Esophagus mucosa (tissue), 1 donor: ENCODE measurements at places on chromosomes 2 and 18.

- ATAC-seq: no peak
These were observed 209.2 kb downstream of the ICOS start for GRCh38 chr2:204145791-204146190.

DNA sequence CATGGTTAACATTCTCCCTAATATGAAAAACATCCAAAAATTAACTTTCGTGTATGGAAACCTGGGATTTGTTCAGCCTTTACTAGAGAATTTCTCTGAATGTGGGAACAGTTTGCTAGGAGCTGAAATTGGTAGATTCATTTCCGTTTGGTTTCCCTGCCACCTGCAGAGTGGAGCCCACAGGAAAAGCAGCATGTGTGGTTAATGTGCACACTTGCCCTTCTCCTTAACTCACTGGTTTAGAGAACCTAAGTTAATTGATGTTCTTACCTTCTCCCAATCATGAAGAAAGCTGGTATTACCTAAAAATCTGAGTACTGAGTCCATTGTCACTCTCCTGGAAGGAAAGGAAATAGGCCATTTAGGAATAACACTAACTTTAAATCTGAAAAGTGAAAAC, 37.6 kb upstream of the ASXL3 start:
- no peak for ATAC-seq

GRCh38 chr2:126856403-126856802, 42.3 kb upstream of the TEX51 start:
- ATAC-seq: no peak

GRCh38 chr2:201977651-201978050, 56.0 kb upstream of the FZD7 start:
- ATAC-seq: no peak

- ATAC-seq: no peak
These were observed 55.8 kb downstream of the ST6GAL2 start for GRCh38 chr2:106830191-106830590.

DNA sequence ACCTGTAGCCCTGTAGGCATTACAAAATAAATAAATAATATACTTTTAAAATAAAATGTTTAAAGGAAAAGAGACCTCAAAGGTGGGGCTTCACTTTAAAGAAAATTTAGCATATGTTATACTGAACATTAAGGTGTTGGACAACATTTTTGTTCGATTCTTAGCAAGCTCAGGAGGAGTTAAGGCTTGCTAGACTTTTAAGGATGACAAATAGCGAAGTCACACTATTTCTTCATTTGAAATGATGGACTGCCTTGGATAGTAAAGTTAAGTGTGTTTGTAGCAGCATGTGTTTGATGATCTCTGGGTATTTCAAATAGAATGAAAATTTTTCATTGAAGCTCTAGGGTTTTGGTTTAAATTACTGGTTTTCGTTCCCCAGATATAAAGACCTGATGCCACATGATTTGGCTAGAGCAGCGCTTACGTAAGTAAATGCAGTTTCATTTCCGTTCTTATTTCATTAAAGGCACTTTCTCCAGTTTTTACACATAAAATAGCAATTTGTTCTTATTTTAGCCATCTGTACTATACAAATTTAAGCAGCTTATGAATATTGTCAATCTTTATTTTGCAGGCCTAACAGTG, 24.9 kb downstream of the HADHB start:
- peak; percentile 55 for ATAC-seq

- no peak for ATAC-seq
These were observed 631.5 kb downstream of the SUCLG1 start for GRCh38 chr2:83827618-83828017.

GRCh38 chr2:191758518-191759507, 80.9 kb downstream of the NABP1 start:
- ATAC-seq: peak; percentile 98

DNA sequence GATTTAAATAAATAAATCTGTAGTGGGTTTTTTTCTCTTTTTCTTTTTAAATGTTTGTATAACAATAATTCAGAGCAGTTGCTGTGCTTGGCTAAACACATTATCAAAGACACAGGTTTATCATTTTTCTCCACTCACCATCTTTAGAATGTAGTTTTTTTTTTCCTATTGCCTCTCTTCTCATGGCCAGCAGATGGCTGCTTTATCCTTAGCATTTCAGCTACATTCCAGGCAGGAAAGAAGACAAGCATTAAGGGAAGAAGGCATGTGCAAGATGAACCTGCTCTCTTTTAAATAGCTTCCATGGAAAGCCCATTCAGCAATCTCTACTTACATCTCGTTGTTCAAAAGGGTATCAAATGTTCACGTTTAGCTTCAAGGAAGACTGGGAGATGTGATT, 42.6 kb downstream of the ARHGAP15 start:
- ATAC-seq: no peak

GRCh38 chr2:61220768-61221167, 58.8 kb downstream of the C2orf74 start:
- no peak for ATAC-seq

DNA sequence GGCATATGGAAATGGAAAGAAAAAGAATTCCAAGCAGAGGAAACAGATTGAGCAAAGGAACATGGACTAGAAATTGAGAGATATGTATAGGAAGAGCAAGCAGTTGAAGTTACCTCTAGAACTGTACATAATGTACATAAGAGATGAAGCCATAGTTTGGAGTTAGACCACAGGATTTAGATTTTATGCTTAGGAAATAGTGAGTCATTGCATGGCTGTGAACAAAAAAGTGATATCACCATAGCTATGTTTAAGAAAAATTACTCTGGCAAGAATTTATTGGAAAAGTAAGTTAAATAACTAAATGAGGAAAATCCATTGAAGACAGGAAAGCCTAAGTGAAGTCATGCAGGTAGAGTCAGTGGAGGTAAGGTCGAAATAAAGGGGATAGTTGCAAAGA, 99.4 kb upstream of the GALNT5 start:
- no peak for ATAC-seq

DNA sequence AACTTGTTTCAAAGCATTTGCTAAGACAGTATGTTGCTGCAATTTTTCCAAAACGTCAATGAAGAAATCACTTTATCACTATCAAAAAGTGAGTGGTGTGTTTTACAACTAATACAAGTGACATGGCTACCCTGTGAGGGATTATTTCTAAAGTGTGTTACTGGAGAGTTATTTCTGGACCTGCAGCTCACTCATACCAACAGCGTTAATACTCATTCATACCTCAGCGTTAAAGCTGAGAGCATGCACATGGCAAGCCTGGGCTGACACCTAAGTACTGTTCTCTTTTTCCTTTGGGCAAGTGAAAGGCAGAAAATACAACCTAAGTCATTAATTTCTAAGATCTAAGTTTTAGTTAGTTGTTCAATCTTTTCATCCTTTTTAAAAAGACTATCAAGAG, 13.0 kb upstream of the MRPL19 start:
- no peak for ATAC-seq

DNA sequence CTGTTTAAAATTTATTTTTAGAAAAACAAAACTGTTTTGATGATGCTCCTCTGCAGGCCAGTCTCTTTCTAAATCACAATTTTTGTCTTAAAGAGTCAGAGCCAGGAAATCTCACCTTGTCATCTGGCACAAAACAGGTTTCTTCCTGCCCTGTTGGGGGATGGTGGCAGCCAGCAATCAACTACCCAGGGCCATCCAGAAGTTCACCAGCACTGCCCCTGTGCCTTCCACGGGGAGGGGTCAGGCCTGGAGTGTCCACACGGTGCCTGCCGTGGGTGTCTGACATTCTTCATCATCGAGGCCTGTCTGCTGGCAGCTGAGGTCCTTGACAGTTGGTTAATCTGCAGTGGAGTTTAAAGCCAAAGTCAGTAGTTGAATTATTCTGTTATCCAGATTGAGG, 40.0 kb upstream of the BMP10 start:
- ATAC-seq: no peak

GRCh38 chr2:141455211-141455826, 675.5 kb downstream of the LRP1B start:
- no peak for ATAC-seq

GRCh38 chr2:238863749-238864206, 15.9 kb downstream of the TWIST2 start:
- no peak for ATAC-seq

DNA sequence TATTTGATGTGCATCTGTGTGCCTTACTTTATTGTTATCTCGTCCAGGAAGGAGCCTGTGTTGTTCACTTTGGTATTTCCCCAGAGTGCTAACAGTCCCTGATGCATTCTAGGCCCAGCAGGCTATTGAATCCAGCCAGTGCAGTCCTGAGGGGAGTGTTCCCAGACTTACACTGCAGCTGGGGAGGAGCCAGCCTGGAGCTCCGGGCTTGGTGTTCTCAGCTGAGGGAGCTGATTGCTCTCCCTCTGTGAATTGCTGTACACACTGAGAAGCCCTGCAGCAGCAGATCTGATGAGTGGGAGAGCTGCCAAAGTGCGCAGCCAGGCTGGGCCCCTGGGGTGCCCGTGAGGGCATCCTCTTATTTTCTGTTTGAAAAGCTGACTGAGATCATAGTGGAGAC, 159.2 kb downstream of the GALNT3 start:
- ATAC-seq: peak; percentile 60

GRCh38 chr2:174902506-174903263, 102.5 kb downstream of the CHN1 start:
- ATAC-seq: no peak

DNA sequence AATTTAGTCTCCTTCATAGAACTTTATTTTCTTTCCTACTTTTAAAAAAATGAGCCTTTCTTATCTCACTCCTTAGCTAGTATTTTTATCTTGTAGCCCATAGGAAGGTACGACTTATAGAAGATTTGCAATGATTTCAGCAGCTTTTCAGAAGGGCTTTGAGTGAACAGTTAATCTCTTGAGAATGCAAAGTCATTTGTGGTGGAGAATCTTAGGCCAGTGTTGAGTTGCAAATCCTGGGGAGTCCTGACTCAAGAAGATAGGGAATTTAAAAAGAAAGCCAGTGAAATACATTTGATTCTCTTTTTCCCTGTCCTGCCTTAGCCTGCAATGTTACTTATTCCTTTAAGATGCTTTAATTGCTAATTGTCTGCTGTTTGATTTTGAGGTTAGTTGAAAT, 33.6 kb downstream of the LYPD6 start:
- ATAC-seq: peak; percentile 7

GRCh38 chr2:105681927-105682326, 62.8 kb upstream of the NCK2 start:
- ATAC-seq: no peak

GRCh38 chr18:49368161-49368875, 92.1 kb downstream of the DYM start:
- no peak for ATAC-seq

DNA sequence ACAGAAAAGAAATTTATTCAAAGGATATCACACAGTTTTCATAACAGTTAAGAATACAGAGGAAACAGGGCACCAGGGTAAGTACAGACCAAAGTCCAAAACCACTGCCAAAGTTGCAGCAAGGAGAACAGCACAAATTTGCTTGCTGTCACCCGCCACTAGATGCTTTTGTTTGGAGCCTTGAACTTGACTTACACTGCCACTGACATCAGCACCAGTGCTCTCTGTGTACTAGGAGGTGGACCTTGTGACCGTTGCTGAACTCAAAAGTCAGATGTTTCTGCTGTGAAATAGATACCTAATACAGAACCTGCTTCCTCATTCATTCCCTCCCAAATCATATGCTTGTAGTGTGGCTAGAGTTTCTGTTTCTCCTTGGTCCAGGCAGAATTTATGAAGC, 578.3 kb upstream of the TMEFF2 start:
- no peak for ATAC-seq

DNA sequence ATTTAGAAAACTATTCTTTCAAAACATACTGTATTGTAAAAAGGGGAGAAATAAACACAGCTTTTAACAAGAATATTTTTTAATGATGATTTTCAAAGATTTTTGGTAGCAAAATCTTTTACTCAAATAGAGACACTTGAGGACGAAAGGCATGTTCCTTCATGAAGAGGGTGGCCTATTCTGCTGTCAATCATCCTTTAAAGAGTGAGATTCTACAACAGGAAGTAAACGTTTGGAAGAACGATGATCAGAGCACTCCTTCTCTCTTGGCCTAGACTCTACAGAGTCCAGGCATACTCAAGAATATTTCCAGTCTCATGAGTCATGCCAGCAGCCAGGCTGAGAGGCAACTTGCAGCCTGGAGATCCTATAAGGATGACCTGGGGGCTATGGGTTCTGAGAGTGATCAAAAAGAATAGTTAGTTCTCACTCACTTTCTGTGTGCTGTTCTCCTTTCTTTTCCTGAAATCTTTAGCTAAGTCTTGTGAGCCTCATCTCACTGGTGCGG, 62.4 kb upstream of the TCF4 start:
- no peak for ATAC-seq

DNA sequence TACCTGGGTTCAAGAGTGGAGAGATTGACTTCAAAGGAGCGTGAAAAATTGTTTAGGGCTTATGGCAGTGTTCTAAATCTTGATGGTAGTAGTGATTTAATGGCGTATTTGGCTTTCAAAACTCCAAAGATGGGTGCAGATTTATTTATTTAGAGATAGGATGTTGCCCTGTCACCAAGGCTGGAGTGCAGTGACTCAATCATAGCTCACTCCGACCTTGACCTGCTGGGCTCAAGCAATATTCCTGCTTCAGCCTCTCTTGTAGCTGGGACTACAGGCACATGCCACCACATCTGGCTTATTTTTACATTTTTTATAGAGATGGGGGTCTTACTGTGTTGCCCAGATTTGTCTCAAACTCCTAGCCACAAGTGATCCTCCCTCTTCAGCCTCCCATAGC, 52.5 kb downstream of the FAM117B start:
- ATAC-seq: no peak

- no peak for ATAC-seq
These were observed 36.4 kb upstream of the GCG start for GRCh38 chr2:162188451-162188850.

- ATAC-seq: no peak
These were observed 494.4 kb downstream of the SOX11 start for GRCh38 chr2:6186332-6187151.

GRCh38 chr2:135074216-135074615, 22.1 kb downstream of the RAB3GAP1 start:
- peak; percentile 87 for ATAC-seq

- ATAC-seq: no peak
These were observed 28.6 kb downstream of the EPB41L3 start for GRCh38 chr18:5515011-5515784.

GRCh38 chr2:96241900-96242611, 23.7 kb downstream of the TMEM127 start:
- peak; percentile 64 for ATAC-seq

DNA sequence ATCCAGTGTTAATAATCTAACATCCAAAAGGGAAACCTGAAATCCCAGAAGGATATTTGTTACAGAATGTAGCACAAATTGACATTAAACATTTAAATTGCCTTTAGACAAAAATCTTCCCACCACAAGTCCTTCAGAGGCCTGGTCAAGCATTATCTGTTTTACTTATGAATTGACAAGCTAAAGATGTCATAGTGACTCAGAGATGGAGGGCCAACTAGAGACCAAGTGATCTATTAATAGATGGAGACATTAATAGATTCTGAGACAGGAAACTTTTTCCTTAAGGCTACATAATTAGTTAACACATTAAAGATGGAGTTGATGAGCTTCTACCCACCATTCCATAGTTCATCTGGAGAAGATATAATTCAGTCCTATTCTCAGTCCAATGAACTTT, 526.2 kb downstream of the IRS1 start:
- ATAC-seq: no peak

GRCh38 chr2:45191976-45192375, 182.7 kb upstream of the SIX2 start:
- ATAC-seq: no peak
